ENCODE measurements at places on chromosomes 3 and 15. TPM values are rescaled to one million over a fixed set of nuclear protein-coding genes. Genes with fewer than 3 reads are reported as not detected.

DNA sequence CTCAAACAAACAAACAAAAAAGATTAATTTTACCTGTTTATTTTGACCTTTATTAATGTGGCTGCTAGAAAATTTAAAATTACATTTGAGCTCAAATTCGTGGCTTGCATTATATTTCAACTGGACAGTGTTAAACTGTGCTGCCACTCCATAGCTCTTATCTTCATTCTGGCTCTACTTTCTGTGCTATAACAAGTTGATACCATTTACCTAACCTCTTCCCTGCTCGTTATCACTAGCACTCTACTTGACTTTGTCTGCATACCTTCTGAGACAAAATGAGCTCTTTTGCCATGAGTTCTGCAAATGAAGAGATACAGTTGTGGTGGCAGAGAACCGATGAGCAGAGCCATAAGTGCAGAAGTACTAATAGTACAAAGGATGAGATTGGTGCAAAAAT lies 26.4 kb downstream of the MINDY2 start:
- ATAC-seq = no peak

- no peak for ATAC-seq
Measured at GRCh38 chr15:100531823-100532327, 3.1 kb upstream of the CERS3 start.

DNA sequence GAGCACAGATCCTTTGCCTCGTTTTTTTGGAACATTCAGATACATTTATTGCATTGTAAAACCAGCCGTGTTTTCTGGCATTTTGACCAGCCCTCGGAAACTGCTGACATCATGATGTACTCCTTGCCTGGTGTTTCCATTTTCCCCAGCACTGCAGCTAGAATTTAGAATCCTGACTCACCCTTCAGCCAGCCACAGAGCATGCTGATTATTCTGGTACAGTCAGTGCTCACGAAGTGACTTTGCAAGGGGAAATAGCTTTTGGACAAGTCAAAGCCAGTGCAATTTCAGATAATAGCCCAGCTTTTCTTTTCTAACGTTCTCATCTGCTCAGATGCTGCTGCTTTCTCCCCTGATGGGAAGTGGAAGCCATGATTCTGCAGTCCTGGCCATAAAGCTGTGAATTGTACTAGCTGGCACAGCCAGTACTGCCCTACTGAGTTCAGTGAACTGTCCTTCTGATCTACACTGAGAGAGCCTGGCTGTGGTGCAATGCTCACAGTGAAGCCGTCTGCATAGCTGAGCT lies 12.1 kb upstream of the CNBP start:
- ATAC-seq = peak; percentile 83

Gene MAP1A
- total RNA-seq = 1.7 TPM

Gene FEZF2
- total RNA-seq = not detected

Gene PSTPIP1
- total RNA-seq = 137 TPM

Gene PDIA3
- total RNA-seq = 253 TPM

Data from activated T-helper 17 cell treated with anti-CD3 and anti-CD28 coated beads, Interleukin-2, amount 50 U/mL, for 72 hours (primary cell).